ENCODE measurements at places on chromosomes 5 and 9.
A peak's percentile ranks its signal among the peaks of the same experiment; 100 is the strongest.

DNA sequence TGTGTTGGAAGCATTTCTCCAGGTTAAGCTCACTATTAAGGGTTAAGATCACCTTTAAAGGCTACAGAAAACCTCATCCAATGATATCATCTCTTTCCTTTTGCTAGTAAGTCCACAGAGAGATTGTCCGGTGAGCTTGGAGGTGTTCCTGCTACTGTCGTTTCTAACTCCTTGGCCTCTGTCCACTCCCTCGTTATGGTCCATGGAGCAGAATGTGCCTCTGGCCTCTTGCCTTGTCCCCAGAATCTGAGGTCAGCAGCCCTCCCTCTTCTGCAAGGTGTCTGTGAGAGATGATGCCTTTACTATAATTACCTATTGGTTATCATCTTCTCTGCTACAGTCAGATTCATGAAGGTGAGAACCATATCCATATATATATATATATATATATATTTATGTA is 15.0 kb downstream of the ORM2 start:
- no peak for DNase-seq

- DNase-seq, result no peak
Observed at GRCh38 chr9:38278457-38278856, 114.0 kb upstream of the ALDH1B1 start.

- DNase-seq, result peak; percentile 49
Observed at GRCh38 chr9:108761655-108762347, 94.0 kb downstream of the ACTL7B start.

DNA sequence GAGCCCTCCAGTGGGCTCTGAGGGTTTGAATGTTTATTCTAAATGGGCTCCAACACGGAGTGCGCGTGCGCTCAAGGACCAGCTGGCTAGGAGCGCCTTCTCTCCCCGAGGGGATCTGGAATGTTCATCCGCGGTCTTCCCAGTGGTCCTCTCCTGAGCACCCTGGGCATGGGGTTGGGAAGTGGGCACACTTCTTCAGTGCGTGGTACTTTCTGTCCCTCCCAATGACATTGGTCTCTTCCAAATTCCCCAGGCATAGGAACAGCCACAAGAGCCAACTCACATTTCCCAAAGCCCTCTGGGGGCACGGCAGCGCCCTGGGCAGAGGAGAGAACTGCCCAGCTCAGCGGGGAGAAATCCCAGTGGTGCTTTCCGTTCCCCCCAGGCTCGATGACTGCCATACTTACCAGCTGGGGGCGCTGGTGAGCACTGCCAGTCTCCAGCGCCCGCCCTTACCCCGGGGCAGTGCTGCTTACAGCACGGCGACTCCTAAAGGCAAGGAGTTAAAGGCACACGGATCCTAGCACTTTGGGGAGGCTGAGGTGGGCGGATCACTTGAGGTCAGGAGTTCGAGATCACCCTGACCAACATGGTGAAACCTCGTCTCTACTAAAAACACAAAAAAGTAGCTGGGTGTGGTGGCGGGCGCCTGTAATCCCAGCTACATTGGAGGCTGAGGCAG is 29.9 kb upstream of the OBP2B start:
- peak; percentile 76 for DNase-seq

GRCh38 chr9:101512116-101512515 is 21.5 kb upstream of the RNF20 start:
- no peak for DNase-seq
